ENCODE measurements at places on chromosomes 4 and X. TPM values are rescaled to one million over a fixed set of nuclear protein-coding genes. Genes with fewer than 3 reads are reported as not detected.

Gene TAF9B
- total RNA-seq: 19.9 TPM

- no peak for DNase-seq
Measured at GRCh38 chr4:146949559-146949958, 3.9 kb upstream of the TTC29 start.

DNA sequence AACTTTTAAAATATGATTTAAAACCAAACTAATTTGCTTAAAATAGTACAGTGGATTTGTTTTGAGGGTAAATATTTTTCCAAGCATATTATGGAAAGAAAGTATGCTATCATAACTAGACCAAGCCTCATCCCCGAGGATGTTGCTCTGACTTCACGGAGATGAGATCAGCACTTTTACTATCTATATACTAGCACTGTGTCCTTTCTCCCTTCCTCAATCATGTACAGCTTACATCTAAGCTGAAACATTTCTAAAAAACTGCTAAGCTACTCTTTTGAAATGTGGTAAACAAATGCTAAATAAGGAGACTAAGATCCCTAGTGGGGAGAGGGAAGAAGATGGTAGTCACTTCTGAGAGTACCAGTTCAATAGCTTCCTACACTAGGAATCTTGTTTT is 23.8 kb downstream of the AMMECR1 start:
- DNase-seq: no peak

Gene MAGEE1
- 9.0 TPM for total RNA-seq

DNA sequence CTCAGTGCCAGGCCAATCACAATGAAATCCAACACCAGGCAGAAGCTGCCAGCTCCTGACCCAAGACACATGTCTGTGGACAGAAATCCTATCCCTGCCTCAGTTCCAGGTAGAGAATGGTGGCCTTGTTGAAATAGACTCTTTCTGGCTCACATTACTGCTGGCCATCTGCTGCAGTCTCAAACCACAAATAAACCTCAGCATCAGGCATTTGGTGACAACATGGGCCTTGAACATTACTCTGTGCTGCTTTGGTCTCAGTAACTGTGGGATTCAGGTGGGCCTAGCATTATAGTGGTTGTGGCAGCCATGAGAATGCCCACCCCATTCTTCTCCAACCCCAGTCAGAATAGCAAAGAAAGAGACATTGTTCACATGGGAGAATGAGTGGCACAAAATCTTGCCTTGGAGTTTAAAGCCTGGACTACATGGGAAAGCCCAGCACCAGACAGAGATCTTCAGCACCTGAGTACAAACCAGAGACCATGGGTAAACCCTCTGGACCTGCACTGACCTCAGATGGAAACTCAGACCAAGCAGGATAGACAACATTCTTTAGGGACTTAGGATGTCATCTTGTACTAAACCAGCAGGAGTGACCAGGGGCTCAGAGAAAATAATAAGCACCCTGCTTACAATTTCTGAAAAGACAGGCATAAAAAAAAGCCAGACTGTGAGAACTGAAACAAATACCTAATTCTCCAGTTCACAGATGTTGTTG is 50.4 kb upstream of the TRAM1L1 start:
- no peak for DNase-seq

Gene IDUA
- 65.8 TPM for total RNA-seq

- DNase-seq: no peak
Measured at GRCh38 chrX:153800177-153800722, 5.8 kb downstream of the SSR4 start.

GRCh38 chr4:149345424-149345823 is 470.2 kb downstream of the IQCM start:
- DNase-seq: no peak

Gene ZCCHC18
- 2.2 TPM for total RNA-seq

GRCh38 chrX:39936886-39937770 is 160.6 kb downstream of the BCOR start:
- DNase-seq: peak; percentile 2

GRCh38 chr4:51895816-51896408 is 53.0 kb downstream of the DCUN1D4 start:
- DNase-seq: peak; percentile 13

- DNase-seq: no peak
Measured at GRCh38 chr4:95198961-95199360, 349.8 kb downstream of the UNC5C start.

DNA sequence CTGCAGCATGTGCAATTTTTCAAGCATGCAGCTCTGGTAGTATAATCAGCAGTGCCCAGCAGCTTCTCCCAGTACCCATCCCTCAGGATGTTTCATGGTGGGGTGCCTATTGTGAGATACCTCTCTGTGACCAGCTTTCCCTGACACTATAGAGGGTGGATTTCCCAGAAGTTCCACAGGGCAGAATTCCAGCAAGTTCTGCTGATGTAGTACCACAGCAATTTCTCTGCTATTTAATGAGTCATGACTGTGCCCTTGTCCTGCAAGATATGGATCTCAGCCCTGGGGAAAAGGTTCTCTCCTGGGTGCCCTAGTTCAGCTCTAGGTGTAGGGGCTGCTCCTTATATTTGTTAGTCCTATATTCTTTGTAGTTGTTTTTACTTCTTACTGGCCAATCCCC is 174.8 kb downstream of the ENOX2 start:
- no peak for DNase-seq

DNA sequence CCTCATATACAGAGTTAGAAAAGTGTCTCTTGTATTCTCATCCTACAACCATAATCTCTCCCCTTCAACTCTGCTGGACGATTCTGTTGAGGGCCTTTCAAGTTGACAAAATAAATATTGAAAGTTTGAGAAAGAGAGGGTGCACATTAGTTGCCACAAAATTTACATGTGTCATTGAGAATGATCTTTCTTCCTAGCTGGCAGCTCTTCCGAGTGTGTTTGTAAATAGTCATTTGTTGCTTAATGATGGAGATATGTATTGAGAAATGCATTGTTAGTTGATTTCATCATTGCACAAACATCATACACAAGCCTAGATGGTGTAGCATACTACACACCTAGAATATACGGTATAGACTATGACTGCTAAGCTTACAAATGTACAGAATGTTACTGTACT is 632.8 kb upstream of the AMOT start:
- DNase-seq: no peak

DNA sequence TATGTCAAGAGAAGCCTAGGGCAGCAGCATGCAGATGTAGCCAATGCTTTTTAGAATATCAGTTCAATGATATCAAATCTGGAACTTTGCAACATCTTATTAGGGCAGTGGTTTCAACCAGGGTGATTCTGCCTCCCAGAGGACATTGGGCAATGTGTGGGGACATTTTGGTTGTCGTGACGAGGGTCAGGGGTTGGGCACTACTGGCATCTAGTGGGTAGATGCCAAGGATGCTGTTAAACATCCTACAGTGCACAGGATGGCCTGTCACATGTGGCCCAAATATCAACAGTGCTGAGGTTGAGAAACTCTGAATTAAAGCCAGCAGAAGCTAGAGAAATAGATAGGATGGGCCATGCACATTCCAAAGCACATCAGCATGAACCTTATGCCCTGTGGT is 152.3 kb downstream of the AMELX start:
- DNase-seq: no peak

Gene GPR143
- not detected for total RNA-seq

Gene SPANXA2
- not detected for total RNA-seq

- DNase-seq: no peak
Measured at GRCh38 chrX:87338510-87338909, 179.1 kb upstream of the KLHL4 start.

Gene FGF5
- total RNA-seq: not detected

Gene UCP1
- total RNA-seq: not detected

- no peak for DNase-seq
Measured at GRCh38 chrX:1600406-1601050, 9.1 kb downstream of the AKAP17A start.
